ENCODE measurements at places on chromosomes 6 and 20.

DNA sequence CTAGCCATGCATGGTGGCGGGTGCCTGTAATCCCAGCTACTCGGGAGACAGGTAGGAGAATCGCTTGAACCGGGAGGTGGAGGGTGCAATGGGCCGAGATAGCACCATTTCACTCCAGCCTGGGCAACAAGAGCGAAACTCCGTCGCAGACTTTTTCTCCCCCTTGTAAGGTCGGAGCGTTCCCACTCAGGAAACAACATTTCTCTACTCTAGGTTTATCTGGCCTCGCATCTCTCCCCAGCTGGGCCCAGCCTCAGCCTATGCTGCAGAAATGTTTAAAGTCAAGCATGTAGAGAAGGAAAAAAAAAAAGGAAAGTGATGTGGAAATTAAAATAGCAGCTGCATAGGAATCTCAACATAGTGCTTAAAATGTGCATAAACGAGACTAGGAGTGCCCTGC lies 172.3 kb downstream of the TRIM27 start:
- no peak overlapping the region for H3K4me3 ChIP-seq
- no peak overlapping the region for H3K27ac ChIP-seq
- DNase-seq = no peak
- no peaks in the 10 kb centered on the region for H3K4me1 ChIP-seq
- peaks cover 69% of the 10 kb centered on the region for H3K27me3 ChIP-seq

- H3K4me1 ChIP-seq = no peaks in the 10 kb centered on the region
- H3K27me3 ChIP-seq = peaks cover 11% of the 10 kb centered on the region
- DNase-seq = no peak
- no peak overlapping the region for H3K27ac ChIP-seq
Observed at GRCh38 chr6:84018453-84019061, 15.0 kb upstream of the MRAP2 start.

DNA sequence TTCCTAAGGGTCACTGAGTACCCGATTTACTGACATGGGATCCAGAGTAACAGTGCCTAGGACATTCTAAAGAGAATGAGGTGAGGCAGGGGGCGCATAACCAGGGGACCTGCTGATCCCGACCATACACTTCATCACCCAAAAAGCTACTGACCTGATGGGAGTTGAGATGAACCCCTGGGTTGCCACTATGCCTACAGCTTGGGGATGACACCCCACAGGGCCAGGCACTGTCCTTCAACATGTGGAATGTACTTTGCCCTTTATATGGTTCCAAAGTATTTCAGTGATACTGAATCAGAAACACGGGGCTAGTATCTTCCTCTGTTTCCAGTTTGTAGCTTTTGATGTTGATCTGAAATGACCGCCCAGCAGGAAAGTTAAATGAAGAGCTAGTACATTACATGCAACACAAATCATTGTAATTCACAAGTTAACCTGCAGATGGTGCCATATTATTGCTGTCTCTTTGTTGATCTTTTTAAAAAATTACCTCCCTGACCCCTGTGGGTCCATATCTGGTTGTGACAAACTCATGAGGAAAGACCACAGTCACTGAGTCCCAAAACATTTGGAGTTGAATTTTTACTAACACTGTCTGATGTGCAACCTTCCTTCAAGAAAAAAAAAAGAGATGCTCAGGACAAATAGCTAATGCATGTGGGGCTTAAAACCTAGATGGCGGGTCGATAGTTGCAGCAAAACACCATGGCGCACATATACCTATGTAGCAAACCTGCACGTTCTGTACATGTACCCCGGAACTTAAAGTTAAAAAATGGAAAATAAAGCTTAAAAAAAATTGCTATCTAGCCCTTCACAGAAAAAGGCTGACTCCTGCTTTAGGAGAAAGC lies 42.7 kb upstream of the GCNT2 start:
- no peak overlapping the region for H3K27ac ChIP-seq
- no peaks in the 10 kb centered on the region for H3K36me3 ChIP-seq
- DNase-seq = no peak
- peaks cover 13% of the 10 kb centered on the region for H3K27me3 ChIP-seq
- no peak overlapping the region for H3K4me3 ChIP-seq

GRCh38 chr6:19662911-19663310 lies 174.3 kb upstream of the ID4 start:
- H3K4me1 ChIP-seq = no peaks in the 10 kb centered on the region
- no peak overlapping the region for H3K27ac ChIP-seq
- no peaks in the 10 kb centered on the region for H3K27me3 ChIP-seq
- DNase-seq = no peak
- H3K4me3 ChIP-seq = no peak overlapping the region
- H3K36me3 ChIP-seq = no peaks in the 10 kb centered on the region

GRCh38 chr6:82385961-82386360 lies 22.3 kb downstream of the TPBG start:
- peaks cover 3% of the 10 kb centered on the region for H3K27me3 ChIP-seq
- no peak overlapping the region for H3K4me3 ChIP-seq
- no peaks in the 10 kb centered on the region for H3K36me3 ChIP-seq
- DNase-seq = no peak
- H3K4me1 ChIP-seq = no peaks in the 10 kb centered on the region
- no peak overlapping the region for H3K27ac ChIP-seq

- DNase-seq = no peak
- peaks cover 2% of the 10 kb centered on the region for H3K4me1 ChIP-seq
- no peak overlapping the region for H3K27ac ChIP-seq
Observed at GRCh38 chr20:8646716-8647115, 422.2 kb upstream of the PLCB4 start.

- no peak overlapping the region for H3K27ac ChIP-seq
- H3K27me3 ChIP-seq = peaks cover 11% of the 10 kb centered on the region
- H3K36me3 ChIP-seq = peaks cover 7% of the 10 kb centered on the region
- no peak for DNase-seq
- no peaks in the 10 kb centered on the region for H3K4me1 ChIP-seq
Observed at GRCh38 chr6:15708231-15708630, 45.4 kb upstream of the DTNBP1 start.

- no peak overlapping the region for H3K4me3 ChIP-seq
- H3K4me1 ChIP-seq = no peaks in the 10 kb centered on the region
- no peak overlapping the region for H3K27ac ChIP-seq
Observed at GRCh38 chr6:54598787-54599313, 247.7 kb upstream of the FAM83B start.

DNA sequence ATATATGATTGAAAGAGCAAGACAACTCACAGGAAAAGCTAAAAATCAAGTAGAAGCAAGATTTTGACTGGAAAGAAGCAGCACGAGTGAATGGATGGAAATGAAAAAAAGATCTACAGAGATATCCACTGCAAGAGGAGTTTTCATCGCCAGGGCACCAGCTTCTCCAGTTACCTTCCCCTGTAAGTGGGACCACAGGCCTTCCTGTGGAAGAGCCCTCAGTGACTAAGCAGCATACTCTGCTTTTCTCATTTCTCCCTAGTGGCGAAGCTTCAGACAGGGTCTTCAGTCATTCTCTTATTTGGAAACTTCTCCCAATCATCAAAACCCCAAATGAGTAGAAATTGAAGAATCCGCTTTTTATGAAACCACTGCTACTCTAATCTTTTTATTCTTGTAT lies 40.5 kb downstream of the ADGRB3 start:
- no peaks in the 10 kb centered on the region for H3K36me3 ChIP-seq
- DNase-seq = no peak
- H3K4me1 ChIP-seq = no peaks in the 10 kb centered on the region
- H3K27ac ChIP-seq = no peak overlapping the region
- H3K27me3 ChIP-seq = no peaks in the 10 kb centered on the region

GRCh38 chr6:47091886-47092668 lies 49.9 kb upstream of the ADGRF1 start:
- no peaks in the 10 kb centered on the region for H3K4me1 ChIP-seq
- no peaks in the 10 kb centered on the region for H3K27me3 ChIP-seq
- H3K4me3 ChIP-seq = no peak overlapping the region
- H3K27ac ChIP-seq = no peak overlapping the region
- DNase-seq = no peak

DNA sequence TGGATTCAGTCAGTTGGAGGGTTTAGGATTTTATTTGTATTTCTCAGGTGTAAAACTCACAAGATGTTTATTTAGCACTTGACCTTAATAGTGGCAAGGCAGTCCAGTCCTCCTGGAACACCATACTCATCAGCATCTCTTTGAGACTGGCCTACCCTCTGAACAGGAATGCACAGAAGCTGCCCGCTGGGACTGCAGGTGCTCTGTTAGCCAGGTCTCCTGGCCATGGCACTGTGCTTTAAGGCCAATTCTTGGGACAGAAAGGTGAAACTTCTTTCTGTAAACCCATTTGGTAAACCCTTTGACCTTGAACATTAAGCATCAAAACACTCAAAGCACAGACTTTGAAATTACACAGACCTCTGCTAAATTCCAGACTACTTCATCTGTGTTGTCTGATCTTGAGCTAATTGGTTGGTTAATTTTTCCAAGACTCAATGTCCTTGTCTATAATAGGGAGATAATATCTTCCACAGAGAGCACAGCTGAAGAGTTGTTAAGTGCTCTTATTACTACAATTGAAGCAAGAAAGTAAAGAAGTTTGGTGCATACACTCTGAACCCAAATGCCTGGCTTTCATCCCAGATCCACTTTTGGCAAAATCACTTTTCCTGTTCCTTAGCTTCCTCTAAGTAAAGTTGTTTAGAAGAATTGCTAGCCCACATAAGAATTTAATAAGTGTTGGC lies 54.9 kb upstream of the NT5E start:
- H3K27ac ChIP-seq = no peak overlapping the region
- no peak for DNase-seq
- peaks cover 17% of the 10 kb centered on the region for H3K4me1 ChIP-seq
- H3K4me3 ChIP-seq = no peak overlapping the region

GRCh38 chr6:167747645-167748044 lies 79.1 kb upstream of the AFDN start:
- no peak overlapping the region for H3K4me3 ChIP-seq
- H3K27ac ChIP-seq = no peak overlapping the region
- H3K27me3 ChIP-seq = peaks cover 3% of the 10 kb centered on the region
- no peaks in the 10 kb centered on the region for H3K4me1 ChIP-seq

DNA sequence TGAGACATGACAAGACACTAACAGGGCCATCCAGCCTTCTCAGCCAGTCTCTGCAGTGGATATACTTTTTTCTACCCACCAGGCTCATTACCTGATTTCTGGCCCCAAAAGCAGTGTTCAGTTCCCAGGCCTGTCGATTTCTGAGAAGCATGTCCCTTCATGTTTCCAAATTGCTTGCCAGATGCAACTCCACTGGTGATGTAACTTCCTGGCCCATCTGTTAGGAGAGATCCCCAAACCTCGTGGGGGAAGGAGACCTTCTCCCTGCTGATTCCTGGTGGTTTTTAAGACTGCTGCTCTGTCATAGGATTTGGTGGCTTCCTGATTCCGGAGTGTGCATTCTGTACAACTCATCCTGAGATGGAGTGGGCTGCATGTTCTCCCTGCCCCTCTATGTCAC lies 31.6 kb upstream of the MRPS10 start:
- no peak for DNase-seq
- no peak overlapping the region for H3K4me3 ChIP-seq
- H3K27ac ChIP-seq = no peak overlapping the region
- H3K27me3 ChIP-seq = no peaks in the 10 kb centered on the region
- H3K36me3 ChIP-seq = peaks cover 13% of the 10 kb centered on the region
- peaks cover 3% of the 10 kb centered on the region for H3K4me1 ChIP-seq

DNA sequence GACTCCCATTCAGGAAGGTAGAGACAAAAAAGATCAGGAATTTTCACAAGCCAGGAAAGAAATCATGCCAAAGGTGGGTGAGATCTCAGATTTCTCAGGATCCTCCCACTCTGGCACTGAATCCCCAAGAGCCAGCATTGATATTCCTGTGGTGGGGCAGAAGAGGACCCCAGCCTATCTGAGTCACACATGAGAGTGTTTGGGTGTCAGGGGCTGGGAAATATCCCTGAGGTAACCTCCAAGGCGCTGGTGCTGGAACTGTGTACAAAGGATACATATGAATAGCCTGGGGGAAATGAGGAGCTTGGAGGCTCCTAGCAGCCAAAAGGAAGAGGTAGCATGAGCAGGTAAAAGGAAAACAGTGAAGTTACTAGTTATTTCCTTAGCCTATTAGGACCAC lies 369.4 kb downstream of the BTBD9 start:
- no peaks in the 10 kb centered on the region for H3K27me3 ChIP-seq
- H3K36me3 ChIP-seq = no peaks in the 10 kb centered on the region
- no peak overlapping the region for H3K4me3 ChIP-seq

- H3K36me3 ChIP-seq = no peaks in the 10 kb centered on the region
- H3K27me3 ChIP-seq = no peaks in the 10 kb centered on the region
- H3K4me3 ChIP-seq = no peak overlapping the region
- no peak overlapping the region for H3K27ac ChIP-seq
- H3K4me1 ChIP-seq = peaks cover 25% of the 10 kb centered on the region
Observed at GRCh38 chr6:29744621-29745020, 21.4 kb downstream of the HLA-F start.

DNA sequence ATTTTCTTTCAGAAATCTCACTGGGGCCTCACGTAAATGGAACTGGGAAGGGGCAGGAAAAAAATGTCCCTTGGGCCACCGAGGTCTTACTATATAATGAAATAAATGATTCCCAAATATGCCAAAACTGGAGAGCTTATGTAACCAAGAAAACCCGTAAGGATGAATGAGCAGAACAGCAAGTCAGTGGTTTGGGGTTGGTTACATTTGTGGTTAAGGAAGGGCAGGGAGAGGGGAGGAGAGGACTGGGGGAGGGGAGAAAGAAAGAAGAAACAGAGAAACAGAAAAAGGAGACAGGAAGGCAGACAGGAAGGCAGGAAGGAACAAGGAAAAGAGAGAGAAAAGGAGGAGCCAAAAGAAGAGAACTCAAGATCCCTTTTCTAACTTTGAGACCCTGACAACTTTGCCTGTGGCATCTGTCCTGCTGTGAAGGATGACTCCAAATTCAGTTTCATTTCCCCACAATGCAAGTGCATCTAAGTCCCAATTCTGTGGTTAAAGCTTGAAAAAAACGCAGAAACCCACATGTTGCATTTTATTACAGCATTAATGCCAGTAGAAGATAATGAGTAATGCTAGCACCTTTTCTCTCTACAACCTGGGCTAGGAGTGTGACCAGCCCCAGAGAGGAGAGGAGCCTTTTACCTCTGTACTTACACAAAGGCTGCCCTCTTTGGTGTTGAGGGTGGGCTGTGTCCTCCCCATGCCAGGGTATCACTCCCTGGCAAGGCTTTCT lies 10.8 kb upstream of the ARMC2 start:
- peaks cover 7% of the 10 kb centered on the region for H3K4me1 ChIP-seq
- peak overlapping the region; percentile 39 for H3K27ac ChIP-seq
- peaks cover 1% of the 10 kb centered on the region for H3K27me3 ChIP-seq
- H3K36me3 ChIP-seq = no peaks in the 10 kb centered on the region

- H3K27me3 ChIP-seq = peaks cover 6% of the 10 kb centered on the region
- DNase-seq = no peak
- H3K27ac ChIP-seq = no peak overlapping the region
- H3K4me3 ChIP-seq = no peak overlapping the region
- H3K4me1 ChIP-seq = no peaks in the 10 kb centered on the region
- H3K36me3 ChIP-seq = no peaks in the 10 kb centered on the region
Observed at GRCh38 chr20:20289331-20289730, 78.6 kb upstream of the INSM1 start.

DNA sequence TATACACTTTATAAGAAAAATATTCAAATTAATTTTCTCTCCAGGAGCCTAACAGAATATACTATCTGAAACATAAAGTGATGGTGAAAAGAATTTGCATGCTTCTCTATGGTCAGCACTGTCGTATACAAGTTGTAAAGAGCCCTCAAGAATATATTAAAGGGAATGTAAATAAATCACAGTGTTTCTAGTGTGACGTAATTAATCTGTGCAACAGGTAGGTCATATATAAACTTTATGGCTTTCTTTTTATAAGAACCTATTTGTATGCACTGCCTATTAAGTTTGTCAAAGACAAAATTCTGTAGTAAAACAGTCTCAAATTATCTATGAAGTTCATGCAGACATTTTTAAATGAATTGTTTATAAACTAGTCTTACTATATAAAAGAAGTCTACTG lies 347.9 kb upstream of the EYS start:
- no peaks in the 10 kb centered on the region for H3K36me3 ChIP-seq
- no peak overlapping the region for H3K27ac ChIP-seq
- no peak for DNase-seq
- no peaks in the 10 kb centered on the region for H3K27me3 ChIP-seq
